Urothelium cell line (cell line): ENCODE measurements at places on chromosomes 7 and 10.

DNA sequence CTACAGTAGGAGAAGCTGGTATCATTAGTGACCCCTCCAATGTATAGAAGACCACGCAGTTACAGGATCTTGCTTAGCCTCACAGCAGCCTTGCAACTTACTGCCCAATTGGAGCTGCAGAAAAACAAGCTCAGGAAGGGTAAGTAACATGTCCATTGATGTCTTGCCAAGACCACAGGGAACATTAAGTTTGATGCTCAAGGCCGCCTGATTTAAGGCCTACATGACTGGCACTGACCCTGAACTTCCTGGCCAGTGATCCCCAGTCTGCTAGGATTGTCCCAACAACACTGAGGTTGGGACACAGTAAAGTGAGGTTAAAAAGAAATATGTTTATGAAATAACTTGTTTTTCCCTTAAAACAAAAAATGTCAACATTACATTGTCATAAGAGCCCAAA lies 6.8 kb upstream of the GDF2 start:
- DNase-seq, result no peak

DNA sequence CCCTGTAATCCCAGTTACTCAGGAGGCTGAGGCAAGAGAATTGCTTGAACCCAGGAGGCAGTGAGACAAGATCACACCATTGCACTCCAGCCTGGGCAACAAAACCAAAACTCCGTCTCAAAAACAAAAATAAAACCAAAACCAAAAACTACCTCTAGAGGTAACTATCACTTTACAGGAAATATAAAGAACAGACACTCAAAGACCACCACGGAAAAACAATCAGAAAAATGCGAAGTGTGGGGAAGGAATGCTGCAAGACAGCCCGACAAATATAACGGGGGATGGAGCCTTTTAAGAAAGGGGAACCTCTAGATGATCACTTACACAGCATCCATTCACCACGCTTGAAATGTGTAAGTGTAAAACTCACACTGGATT lies 4.3 kb downstream of the HNRNPF start:
- no peak for DNase-seq

GRCh38 chr10:132836832-132837540 lies 51.0 kb upstream of the NKX6-2 start:
- peak; percentile 71 for DNase-seq

- no peak for DNase-seq
Observed at GRCh38 chr10:3537518-3537917, 247.5 kb downstream of the KLF6 start.

DNA sequence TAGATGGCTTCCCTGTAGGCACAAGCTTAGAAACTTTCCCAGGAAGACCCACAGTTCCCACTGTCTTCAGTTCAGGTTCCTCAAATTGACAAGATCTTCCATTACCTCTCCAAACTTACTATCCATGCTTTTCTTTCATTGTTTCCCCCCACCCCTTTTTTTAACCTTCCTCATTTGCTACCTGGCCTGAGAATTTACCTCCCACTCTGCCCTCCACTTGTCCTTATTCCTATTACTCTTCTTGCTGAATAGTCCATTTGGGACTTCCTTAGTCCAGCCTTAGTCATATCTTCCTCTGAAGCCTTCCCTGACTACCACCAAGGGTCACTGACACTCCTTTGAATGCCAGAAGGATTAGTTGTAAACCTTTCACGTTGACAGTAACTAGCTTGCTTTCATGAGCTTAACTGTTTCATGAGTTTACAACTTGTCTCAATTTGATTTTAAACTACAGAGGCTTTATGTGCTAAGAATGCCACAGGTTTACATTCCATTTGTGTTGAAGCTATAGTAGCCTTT lies 1.2 kb upstream of the CALU start:
- DNase-seq, result peak; percentile 7

DNA sequence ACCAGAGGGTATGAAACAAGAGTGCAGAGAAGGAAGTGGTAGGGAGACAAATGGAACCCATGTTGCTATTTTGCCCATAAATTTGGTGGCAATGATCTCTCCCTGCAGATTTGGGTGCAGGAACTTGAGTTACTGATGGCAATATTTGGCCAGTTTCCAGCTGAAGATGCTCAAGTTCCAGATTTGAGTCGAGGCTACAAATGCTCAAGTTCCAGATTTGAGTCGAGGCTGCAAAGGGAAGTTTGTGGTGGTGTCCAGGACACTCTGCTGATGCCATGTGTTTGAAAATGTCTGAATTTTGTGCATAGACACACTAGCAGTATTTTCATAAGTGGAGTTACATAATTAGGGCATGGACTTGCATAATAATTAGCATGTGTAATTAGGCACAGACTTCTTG lies 40.8 kb downstream of the TBXAS1 start:
- no peak for DNase-seq

GRCh38 chr10:18423058-18423637 lies 228.2 kb downstream of the NSUN6 start:
- DNase-seq, result no peak

DNA sequence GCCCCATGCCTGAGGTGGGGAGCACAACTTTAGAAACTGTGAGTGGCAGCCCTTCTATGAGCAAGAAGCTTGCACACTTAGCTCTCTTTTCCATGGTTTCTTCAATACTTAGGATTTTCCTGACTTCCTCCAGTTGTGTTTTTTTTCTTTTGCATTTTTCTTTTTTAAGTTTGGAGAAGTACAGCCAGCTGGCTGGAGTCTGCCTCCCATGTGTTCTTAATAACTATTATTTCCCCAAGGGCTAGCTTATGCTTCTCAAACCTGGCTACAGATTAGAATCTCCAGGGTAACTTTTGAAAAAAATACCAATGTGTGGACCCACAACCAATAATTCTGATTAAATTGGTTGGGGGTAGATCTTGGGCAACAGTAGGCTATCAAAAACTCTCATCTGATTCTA lies 37.4 kb upstream of the MEOX2 start:
- DNase-seq, result no peak

DNA sequence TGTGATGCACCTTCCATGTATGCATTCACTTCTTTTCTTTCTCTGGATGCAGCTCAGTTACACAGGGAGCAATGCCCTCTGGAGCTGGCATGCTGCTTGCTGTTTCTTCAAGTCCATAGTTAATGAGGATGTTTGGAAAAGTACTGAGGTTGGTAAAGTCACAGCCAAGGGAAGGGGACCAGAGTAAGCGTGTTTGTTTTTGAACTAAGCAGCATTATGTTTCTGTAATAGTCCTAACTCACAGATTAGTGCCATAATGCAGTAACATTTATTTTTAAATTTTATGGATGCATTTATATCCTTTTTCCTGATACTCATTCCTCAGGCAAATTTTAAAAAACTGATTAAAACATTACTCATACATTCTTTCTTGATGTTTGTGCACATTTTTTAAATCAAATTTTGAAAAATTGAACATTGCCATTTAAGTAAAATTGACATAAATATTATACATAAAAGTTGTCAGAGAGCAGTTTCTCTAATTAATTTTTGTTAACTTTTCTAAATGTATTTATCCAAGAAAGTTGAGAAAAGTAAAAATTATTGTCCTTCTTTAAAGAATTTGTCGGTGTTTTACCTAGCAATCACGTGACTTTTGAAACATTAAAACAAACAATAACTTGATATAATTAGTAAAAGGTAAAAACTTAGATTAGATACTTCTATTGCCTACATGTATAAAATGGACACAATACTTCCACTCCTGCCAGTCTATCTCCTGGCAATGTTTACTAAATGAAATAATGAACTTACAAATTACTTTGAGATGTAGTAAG lies 659.6 kb upstream of the ANKRD30A start:
- DNase-seq, result no peak

DNA sequence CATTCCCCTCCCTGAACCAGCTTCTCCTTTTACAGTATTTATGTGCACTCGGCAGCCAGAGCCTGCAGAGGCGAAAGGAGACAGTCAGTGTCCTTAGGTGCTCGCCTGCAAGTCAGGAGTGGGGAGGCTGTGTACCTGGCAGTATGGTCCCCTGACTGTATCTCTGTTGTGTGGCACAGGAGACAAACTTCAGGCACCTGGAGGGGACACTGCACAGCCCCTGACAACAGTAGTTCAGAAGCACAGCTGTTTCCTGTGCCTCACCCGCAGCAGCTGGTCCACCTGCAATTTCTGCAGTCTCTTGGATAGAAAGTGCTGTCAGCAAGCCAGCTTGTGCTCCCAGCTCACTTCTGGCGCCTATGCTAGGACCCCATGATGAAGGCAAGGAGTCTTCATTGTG lies 73.4 kb upstream of the LAMB4 start:
- DNase-seq, result no peak

- no peak for DNase-seq
Observed at GRCh38 chr7:398888-399287, 108.9 kb downstream of the FOXL3 start.

GRCh38 chr7:73986158-73986631 lies 41.8 kb upstream of the ELN start:
- DNase-seq, result peak; percentile 54

- no peak for DNase-seq
Observed at GRCh38 chr7:145360511-145361100, 524.8 kb upstream of the TPK1 start.

GRCh38 chr10:128631801-128632241 lies 505.6 kb upstream of the MKI67 start:
- DNase-seq, result no peak

GRCh38 chr10:58335306-58336005 lies 650 bp downstream of the UBE2D1 start:
- peak; percentile 36 for DNase-seq

DNA sequence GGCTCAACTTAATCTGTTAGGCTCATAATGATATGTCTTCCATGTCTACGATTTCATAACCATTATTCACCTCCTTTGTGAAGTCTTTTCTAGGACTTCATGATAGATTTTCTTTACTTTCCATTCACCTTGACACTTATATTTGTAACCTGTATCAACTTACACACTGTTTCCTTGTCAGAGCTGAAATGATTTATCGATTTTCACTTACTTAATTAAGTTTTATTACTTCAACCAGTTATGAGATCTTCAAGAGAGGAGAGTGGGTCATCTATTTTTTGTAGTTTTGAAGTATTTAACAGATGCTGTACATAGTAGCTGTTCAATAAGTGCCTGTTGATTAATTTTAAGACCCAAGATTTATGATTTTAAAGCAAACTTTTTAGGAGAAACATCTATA lies 37.4 kb downstream of the VTI1A start:
- no peak for DNase-seq

- peak; percentile 48 for DNase-seq
Observed at GRCh38 chr10:84256510-84257342, 11.9 kb downstream of the RGR start.

GRCh38 chr10:91339729-91340128 lies 70.4 kb upstream of the HECTD2 start:
- no peak for DNase-seq

DNA sequence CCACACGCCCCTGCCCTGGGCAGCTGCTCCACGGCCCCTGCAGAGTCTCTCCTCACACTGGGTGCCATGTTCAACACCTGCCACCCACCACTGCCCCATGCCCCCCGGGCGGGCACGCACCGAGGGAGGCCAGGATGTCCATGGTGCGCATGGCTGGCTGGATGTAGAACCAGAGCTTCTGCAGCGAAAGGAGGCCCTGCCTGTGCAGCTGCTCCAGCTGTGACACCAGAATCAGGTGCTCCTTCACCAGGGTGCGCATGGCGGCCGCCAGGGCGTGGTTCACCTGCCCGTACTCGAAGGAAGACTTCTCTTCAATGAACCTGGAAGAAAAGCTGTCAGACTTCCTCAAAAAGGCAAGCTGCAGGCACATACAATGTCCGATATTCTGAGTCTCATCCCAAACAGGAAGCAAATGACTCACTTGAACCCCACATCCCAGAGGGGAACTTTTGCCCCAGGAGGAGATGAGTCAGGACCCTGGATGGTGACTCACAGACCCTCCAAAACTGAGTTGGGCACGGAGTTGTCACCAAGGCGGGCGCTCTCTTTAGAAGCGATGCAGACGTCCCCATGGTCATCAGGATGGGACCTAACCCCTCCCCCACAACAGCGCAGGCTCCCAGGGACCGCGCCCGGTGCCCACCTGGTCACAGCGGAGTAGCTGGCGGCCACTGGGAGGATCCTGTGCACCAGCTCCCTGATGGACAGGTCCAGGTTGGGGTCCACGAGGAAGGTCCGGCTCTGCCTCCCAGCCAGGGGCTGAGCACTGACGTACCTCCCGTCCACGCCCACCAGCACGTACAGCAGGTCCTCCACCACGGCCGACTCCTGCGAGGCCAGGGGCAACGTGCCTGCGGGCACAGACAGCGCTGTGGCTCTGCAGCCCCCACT lies 15.5 kb downstream of the TUBGCP2 start:
- DNase-seq, result peak; percentile 26

- DNase-seq, result no peak
Observed at GRCh38 chr7:356087-356486, 66.1 kb downstream of the FOXL3 start.

DNA sequence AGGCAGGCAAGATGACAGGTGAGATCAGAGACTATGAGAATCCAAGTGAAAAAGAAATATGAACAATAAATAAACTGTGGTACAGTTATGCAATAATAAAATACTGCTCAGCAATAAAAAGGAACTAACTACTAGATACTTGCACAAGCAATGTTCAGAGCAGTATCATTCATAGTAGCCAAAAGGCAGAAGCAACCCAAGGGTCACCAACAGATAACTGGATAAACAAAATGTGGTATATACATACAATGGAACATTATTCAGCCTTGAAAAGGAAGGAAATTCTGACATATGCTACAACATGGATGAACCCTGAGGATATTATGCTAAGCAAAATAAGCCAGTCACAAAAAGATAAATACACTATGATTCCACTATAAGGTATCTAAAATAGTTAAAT lies 76.9 kb upstream of the KCNIP2 start:
- DNase-seq, result no peak

DNA sequence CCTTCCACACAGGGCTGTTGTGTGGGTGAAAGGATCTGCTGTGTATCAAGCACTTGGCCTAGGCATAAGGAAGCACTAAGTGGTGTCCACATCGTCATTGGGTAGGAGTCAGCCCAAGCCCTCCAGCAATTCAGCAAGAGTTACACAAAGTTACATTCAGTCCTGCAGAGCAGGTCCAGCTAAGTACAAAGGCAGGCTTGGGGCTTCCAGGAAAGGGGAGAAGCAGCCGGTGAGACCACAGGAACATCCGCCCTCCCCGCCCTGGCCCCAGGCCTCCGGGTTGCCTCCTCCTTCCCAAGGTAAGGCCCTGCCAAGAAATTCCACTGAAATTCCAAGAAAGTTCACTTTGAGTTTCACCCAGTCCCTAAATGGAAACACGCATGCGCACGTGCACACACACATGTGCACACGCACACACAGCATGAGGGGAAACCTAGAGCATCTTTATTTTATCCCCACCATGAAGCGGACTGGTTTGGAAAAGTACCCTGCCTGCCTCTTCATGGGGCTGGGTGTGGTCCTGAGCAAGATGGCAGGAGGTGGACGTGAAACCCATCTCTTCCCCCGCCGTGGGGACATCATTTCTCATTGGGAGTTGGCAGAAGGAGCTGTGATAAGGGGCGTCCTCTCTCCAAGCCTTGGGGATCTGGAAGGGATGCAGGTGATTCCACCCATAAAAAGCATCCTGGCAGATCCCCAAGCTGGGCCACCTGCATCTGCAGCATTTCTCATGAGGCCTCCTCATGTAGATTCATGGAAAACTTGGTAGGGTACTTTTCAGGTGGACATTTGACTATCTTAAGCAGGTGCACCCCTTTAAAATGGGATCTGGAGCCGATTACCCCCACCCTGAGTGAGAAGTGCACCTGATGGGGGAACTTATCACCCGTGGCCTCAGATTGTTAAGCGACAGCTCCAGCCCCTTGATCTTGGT lies 69.1 kb upstream of the NANOS1 start:
- peak; percentile 81 for DNase-seq

GRCh38 chr7:85205754-85206153 lies 18.9 kb upstream of the SEMA3D start:
- DNase-seq, result no peak

- no peak for DNase-seq
Observed at GRCh38 chr10:132131581-132132420, 54.9 kb upstream of the DPYSL4 start.

- DNase-seq, result no peak
Observed at GRCh38 chr10:25890995-25891394, 43.0 kb upstream of the MYO3A start.
